NK-92 treated with Interleukin-12 subunit alpha and Interleukin-12 subunit beta, amount 100 ng/mL, for 24 hours (cell line): ENCODE measurements at places on chromosomes 12 and 14.
A peak's percentile ranks its signal among the peaks of the same experiment; 100 is the strongest.

- DNase-seq, result no peak
These were observed 15.1 kb upstream of the FGF6 start for GRCh38 chr12:4460761-4461160.

GRCh38 chr14:105974902-105975301 is 448.5 kb downstream of the TMEM121 start:
- peak; percentile 75 for DNase-seq

DNA sequence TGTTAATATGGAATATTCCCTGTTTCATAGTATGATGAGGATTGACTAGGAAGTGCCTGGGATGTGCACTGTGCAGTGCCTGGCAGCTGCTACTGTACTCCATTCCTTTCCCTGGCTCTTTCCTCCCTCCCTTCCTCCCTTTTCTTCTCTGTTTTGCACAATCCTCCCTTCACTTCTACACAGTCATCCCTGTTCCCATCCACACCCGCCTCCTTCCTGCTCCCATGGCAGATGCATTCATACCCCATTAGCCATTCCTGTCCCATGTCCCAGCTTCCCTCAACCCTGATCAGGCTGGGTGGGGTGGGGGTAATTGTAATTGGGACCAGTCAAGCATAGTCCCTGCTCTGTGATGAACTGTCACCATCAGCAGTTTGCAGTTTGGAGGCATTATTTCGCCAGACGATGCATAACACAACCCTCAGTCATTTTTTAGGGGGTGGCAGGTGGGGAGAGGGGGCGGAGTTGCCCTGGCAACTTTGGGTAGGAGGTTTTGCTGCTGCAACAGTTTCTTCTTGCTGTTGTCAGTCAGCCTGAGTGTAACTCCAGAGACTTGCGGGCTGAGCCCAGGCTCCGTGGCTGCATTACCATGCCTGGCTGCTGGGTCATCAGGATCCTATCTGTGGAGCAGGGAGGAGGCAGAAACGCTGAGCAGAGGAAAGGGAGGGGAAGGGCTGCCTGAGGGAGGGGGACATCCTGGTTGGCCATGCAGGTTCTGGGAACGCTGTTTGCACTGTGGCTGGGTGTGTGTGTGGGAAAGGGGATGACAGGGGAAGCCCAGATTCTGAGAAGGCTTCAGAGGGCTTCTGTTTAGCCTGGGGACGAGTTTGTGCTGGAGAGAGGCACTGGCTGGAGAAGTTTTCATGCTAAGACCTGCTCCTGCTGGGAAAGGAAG is 4.1 kb upstream of the KRT84 start:
- DNase-seq, result no peak

- no peak for DNase-seq
These were observed 1.4 kb downstream of the AKAP6 start for GRCh38 chr14:32330351-32331111.

- no peak for DNase-seq
These were observed 77.4 kb downstream of the NCOR2 start for GRCh38 chr12:124489915-124490583.

DNA sequence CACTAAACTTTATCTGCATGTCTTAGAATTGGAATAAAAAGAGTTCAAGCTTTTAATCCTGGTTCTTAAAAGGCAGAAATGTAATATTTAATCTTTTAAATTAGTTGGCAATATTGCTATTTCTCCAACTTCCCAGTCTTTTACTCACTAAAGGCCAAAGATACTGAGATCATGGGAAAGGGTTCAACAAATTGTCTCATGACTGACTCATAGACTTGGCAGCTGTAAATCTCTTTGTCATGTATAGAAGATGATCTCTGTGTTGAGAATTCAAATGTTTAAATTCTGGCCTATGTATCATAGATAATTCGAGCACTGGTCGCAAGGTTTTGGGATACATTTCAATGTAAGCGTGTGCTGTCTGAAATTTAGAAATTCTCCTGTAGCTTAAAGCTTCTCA is 40.1 kb upstream of the STRAP start:
- DNase-seq, result no peak

DNA sequence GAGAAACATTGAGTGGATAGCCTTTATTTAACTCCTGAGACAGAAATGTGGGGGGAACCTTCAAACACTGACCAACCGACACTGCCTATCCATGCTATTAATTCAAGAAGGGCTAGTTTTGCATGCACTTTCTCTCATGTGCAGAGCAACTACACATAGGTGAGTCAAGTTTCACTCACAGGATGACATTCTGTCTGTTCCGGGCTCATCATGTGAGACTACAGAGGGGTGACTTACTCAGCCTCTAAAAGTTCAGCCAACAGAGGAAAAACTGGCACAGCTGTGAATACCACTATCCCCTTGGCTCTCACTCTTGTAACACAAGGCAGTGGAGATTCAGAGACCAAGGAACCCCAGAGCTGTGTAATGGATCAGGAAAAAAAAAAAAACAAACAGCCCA is 13.3 kb downstream of the BEST3 start:
- DNase-seq, result no peak

DNA sequence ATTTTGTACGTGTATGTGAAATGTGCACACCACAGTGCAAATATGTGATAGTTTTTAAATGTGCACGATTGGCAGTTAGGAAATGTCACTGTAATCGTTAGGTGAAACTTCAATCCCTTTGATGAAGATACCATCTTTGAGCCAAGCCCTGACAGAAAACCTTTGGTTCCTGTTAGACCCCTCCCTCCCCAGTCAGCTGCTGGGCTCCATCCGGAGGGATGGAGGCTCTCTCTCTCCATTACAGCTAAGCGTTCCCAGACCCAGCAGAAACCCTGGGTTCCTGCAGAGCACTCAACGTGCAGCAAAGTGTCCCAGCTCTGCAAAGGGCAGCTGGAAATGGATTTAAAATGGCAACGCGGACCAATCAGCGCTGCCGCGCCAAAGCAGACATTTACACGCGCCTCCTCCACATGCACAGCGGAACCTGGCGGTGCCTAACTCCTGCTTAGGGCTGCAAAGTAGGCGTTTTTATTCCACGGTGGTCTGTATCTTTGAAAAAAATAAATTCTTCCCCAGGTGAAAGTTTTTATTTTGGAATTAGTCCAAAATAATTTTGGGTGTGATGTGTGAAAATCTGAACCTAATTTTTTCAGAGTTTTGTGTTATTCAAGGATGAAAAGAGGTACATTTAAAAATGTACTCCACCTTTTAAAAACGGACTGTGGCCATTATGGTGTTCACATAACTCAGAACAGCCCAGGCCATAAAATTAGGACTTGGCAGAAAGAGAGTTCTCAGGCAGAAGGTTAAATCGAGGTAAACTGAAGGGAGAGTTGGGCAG is 1.4 kb upstream of the HMGA2 start:
- DNase-seq, result no peak

DNA sequence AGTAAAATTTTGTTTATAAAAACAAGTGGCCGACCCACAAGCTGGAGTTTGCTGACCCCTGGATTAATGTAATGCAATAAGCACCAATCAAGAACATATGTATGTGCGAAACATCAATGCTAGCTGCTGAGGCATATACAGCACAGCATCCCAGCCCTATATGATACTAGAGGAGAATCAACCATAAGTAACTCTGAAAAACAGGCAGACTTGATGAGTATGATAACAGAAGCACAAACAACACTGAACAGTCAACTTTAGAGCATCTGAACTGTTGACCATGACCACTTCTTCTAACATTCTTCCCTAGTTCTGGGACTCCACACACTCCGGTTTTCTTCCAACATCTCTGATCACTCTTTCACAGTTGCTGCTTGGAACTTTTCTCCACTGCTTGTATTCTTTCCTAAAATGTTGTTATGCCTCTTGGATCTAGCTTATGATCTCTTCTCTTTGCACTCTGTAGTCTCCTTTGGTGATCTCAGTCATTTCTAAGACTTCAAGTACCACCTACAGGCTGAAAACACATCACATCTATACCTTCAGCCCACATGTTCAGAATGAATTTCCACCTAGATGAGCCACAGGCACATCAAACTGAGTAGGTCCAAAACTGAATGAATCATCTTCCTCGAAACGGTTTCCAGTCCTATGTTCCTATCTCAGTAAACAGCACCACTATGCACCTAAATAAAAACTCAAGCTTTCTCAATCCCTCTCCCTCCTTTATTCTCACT is 57.2 kb downstream of the STXBP6 start:
- no peak for DNase-seq

- DNase-seq, result no peak
These were observed 47.5 kb downstream of the MRPL42 start for GRCh38 chr12:93514853-93515252.

- no peak for DNase-seq
These were observed 71.7 kb downstream of the CRADD start for GRCh38 chr12:93748672-93749383.

GRCh38 chr12:460261-461230 is 807 bp downstream of the B4GALNT3 start:
- no peak for DNase-seq

DNA sequence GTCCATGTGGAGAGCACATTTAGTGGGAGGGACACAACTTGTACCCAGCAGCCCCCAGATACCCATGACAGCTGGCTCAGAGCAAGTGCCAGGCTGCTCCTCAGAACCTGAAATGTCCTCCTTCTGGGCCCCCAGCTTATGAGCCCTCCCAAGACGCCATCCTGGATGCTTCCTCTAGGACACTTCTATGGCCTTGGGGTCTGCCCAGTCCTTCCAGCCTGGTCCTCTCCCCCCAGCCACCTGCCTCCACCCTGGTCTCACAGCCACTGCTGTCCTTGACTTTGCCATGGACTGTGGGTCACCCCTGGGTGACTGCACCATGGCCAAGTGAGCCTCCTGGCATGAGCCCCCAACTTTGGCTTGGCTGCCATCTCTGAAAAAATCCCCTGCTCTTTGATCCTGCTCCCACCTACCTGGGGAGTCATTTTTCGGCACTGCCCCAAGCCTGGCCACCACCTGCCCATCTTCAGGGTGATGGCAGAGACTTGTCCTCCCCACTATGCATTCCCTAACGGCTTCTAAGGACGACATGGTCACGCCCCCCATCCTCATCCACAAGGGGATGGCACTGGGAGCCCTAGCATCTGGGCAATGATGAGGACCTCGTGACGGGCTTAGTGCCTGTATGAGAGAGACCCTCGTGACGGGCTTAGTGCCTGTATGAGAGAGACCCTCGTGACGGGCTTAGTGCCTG is 323.7 kb downstream of the TMEM121 start:
- DNase-seq, result no peak

- no peak for DNase-seq
These were observed 171.4 kb downstream of the CRADD start for GRCh38 chr12:93848523-93849101.

GRCh38 chr14:94284221-94284620 is 8.8 kb downstream of the SERPINA10 start:
- no peak for DNase-seq

DNA sequence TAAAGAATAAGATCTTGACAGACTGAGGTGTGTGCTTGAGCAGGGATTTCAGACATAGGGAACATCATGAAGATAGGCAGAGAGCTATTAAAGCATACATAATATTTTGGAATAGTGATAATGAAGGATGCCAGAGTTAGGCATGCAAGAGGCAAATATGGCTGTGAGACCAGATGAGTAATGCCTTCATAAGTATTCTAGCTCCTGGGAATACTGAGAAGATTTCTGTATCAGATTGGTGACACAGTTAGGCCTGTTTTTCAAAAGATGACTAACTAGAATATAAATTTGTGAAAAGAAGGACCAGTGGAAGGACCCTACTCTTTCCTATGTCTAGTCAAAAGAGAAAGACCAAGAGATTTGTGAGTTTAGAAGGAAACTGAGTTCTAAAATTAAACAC is 108.8 kb downstream of the TXNDC16 start:
- DNase-seq, result no peak

GRCh38 chr12:109433618-109434017 is 43.5 kb downstream of the KCTD10 start:
- no peak for DNase-seq

GRCh38 chr12:105464406-105464805 is 133.9 kb downstream of the C12orf75 start:
- DNase-seq, result no peak

GRCh38 chr12:132695431-132695830 is 8.0 kb downstream of the PXMP2 start:
- DNase-seq, result no peak

GRCh38 chr12:4540638-4541037 is 1.9 kb downstream of the RAD51AP1 start:
- no peak for DNase-seq

DNA sequence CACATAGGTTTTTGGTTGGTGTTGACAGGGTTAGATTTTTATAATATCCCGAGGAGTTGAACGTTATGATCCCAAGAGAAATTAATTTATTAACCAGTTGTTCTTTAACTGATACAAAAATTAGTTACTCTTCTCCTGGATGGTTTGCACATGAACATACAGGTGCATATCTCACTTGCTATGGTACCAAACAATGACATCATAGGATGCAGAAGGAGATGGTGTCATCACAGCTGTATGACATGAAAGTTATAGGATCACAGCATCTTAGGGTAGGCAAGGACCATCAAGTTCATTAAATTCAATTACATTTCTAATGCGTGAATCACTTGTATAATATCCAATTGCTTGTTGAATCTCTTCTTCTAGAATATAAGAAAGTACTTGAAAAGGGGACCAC is 175.8 kb downstream of the PAH start:
- DNase-seq, result no peak

GRCh38 chr12:65585648-65586602 is 238.4 kb upstream of the HMGA2 start:
- DNase-seq, result no peak

- no peak for DNase-seq
These were observed 22.8 kb downstream of the CEP170B start for GRCh38 chr14:104887623-104888488.

- DNase-seq, result no peak
These were observed 643.1 kb downstream of the GALC start for GRCh38 chr14:87349921-87350320.
